ENCODE measurements at places on chromosomes 6 and 20.
A peak's percentile ranks its signal among the peaks of the same experiment; 100 is the strongest.

- DNase-seq: no peak
Observed at GRCh38 chr6:36120979-36121786, 9.1 kb upstream of the MAPK13 start.

DNA sequence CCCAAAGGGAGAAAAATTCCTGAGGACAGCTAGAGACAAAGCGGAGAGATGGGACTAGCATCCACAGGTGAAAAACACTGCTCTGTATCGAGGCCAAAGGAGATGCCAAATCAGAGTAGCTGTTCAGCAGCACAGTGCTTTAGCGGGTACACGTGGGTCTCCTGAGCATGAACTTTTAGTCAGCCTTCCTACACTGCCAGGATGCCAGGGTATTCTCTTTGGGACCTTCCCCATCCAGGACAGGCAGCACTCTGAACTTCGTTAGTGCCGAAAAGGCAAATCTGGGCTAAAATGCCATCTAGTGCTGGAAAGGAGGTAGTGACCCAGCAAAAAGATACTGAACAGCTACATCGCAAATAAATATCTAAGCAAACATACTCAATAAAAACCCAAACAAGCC, 64.9 kb downstream of the C6orf58 start:
- DNase-seq: peak; percentile 33

GRCh38 chr6:99589290-99589672, 17.4 kb upstream of the PRDM13 start:
- peak; percentile 27 for DNase-seq

- no peak for DNase-seq
Observed at GRCh38 chr6:148212366-148212765, 130.3 kb upstream of the SASH1 start.

GRCh38 chr20:25439328-25439727, 31.9 kb downstream of the GINS1 start:
- DNase-seq: no peak

GRCh38 chr20:40869218-40870147, 159.1 kb upstream of the TOP1 start:
- DNase-seq: no peak

All from HTR-8/SVneo (cell line).